PC-9 (cell line): ENCODE measurements at places on chromosomes 11 and 22.

DNA sequence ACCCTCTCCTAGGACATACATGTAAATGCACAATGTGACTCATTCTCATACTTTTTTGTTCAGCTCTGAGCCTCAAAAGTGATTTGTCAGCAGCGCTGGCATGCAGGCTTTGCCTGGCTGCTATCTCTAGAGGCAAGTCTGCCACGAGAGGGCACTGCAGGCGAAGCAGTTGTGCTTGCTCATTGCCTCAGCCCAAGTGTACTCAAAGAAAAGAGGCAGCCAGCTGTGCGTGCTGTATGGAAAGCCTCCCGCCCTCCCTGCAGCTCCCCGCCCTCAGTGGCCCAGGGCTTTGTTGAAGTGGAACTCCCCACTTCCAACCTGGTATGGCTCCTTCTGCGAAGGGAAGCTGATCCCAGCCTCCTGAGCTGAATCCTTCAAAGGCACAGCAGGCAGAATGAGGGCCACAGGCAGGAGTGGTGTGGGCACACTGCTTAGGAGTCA lies 16.3 kb downstream of the SDHAF2 start:
- DNase-seq, result peak; percentile 82

DNA sequence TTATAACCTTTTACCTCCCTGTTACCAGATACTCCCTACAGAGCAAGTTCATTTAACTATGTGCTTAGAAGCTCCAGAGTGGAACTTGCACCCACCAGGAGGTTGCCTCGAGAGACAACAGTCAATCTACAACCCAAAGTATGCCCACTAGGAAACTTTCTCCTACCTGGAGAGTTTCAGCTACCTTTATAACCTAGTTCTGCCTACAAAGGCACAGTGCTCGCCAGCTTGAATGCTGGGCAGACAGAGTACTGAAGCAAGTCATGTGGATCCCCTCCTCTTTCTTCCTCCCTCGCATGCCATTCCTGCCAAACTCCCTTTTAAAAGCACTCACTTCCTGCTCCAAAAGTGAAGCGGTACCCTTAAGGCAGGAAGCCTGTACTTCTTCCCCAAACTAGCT lies 258.9 kb downstream of the SWAP70 start:
- no peak for DNase-seq

DNA sequence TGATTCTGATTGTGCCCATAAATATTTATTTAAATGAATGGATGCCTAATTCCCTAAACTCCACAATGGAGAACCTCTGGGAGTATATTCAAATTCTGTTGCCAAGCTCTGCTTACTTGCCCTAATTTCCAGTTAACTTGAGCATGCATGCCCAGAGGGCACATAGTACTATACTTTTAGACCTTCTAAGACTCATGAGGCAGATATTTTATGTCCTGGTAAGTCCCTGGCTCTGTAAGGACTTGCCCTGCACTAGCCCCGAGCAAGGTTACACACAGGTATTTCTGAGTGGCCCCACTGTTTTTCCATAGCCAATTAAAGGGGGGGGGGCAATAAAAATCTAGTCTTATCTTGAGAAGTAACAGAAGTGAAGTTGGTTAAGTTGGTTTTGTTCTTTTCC lies 21.1 kb upstream of the CAPRIN1 start:
- no peak for DNase-seq

- no peak for DNase-seq
Observed at GRCh38 chr22:41368543-41369423, 13.0 kb upstream of the TEF start.

- DNase-seq, result no peak
Observed at GRCh38 chr22:45006111-45006963, 3.5 kb downstream of the PHF21B start.

- DNase-seq, result no peak
Observed at GRCh38 chr11:12698048-12698447, 23.8 kb downstream of the TEAD1 start.

GRCh38 chr11:1891831-1892115 lies at the start of gene PRR33:
PRR33 (minus strand) TSS chr11:1891895; CDS start chr11:1890584, 1,311 bp downstream.
- no peak for DNase-seq

GRCh38 chr22:29679316-29679715 lies 40.5 kb upstream of the CABP7 start:
- no peak for DNase-seq

- peak; percentile 24 for DNase-seq
Observed at GRCh38 chr11:71452199-71453036, 585 bp upstream of the NADSYN1 start.

- no peak for DNase-seq
Observed at GRCh38 chr11:856397-856796, 13.7 kb downstream of the TSPAN4 start.

GRCh38 chr11:19827399-19828135 lies 114.9 kb downstream of the NAV2 start:
- DNase-seq, result no peak

DNA sequence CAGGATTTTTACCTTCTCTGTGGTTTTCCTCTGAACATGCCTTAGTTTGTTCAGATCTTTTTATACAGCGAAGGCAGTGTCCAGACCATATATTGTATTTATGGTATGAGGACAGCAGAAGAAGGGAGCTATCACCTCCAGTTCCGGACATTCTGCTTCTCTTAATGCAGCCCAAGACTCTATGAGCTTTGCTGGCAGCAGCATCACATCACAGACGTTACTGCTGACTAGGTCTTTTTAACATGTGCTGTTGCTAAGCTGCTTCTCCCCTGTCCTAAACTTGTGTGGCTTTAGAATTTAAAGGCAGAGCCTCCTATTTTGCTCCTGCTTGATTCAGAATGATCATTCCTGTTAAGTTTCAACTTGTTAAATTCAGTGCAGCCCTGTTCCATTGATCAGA lies 13.4 kb downstream of the MICAL2 start:
- no peak for DNase-seq

- no peak for DNase-seq
Observed at GRCh38 chr11:130436171-130436570, 7.8 kb upstream of the ADAMTS8 start.

GRCh38 chr11:6402561-6402981 lies 12.3 kb downstream of the SMPD1 start:
- no peak for DNase-seq

DNA sequence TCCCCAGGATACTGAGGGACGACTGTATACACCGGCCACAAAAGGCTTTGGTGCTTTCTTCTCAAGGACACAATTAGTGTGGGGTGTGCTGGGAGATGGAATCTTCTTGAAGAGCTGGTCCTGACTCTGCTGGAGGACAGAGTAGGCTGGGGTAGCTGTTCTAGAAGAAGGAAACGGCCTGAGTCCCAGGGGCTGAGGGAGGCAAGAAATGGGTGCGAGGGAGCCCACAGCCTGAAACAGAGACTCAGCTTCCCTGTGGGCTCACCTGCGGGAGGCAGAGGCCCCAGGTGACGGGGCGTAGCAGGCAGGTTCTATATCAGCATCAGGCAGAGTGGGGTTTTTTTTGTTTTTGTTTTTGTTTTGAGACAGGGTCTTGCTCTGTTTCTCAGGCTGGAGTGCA lies 36.6 kb downstream of the PARVG start:
- DNase-seq, result no peak

- no peak for DNase-seq
Observed at GRCh38 chr11:62715150-62716130, 8.0 kb downstream of the GNG3 start.

DNA sequence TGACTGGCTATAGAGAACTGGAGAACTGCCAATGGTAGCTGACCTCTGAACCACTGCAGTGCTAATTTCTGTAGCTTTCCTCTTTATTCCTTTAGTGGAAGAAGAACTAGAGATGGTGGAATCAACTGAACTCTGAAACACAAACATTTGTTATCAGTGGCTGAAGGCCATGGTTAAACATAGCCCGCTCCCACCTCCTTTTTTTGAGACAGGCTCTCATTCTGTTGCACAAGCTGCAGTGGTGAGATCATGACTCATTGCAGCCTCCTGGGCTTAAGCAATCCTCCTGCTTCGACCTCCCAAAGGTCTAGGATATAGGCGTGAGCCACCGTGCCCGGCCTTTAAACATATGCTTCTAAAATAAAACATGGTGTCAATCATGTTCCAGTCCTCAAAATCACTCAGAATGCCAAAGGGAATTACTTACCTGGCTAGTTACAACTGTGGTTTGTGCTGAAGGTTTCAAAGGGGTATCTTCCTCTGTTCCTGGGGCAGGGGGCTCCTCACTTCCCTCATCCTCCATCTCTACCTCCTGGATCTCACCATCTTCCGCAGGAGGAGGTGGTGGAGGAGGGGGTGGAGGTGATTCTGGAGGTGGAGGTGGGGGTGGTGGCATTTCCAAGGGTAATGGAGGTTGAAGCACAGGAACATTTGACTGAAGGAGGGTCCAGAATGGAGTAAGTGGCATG lies 9.0 kb upstream of the AGBL2 start:
- DNase-seq, result peak; percentile 68

- DNase-seq, result no peak
Observed at GRCh38 chr11:67082071-67082791, 25.6 kb downstream of the RHOD start.

DNA sequence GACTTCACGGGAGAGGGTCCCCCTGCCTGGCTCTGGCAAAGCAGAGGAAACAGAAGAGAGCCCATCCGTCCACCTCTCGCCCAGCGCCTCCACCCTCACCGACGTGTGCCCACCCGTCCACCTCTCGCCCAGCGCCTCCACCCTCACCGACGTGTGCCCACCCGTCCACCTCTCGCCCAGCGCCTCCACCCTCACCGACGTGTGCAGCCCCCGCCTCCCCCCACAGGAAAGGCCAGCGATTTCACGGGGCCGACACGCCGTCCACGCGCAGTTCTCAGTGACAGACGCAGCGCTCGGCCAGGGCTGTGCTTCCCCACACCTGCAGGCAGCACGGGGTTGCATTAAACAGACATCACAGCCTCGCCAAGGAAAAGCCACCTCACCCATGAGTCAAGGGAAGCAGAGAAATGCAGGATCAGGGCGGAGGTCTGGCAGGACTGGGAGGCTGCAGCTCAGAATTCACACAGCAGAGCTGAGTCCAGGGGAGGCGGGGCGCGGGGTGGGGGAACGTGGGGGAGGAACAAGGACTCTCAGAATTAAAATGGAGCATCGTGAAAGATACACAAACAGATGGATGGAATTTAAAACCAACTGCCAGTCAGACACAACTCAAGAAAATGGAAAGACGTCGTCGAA lies 377.7 kb downstream of the BRD1 start:
- no peak for DNase-seq

DNA sequence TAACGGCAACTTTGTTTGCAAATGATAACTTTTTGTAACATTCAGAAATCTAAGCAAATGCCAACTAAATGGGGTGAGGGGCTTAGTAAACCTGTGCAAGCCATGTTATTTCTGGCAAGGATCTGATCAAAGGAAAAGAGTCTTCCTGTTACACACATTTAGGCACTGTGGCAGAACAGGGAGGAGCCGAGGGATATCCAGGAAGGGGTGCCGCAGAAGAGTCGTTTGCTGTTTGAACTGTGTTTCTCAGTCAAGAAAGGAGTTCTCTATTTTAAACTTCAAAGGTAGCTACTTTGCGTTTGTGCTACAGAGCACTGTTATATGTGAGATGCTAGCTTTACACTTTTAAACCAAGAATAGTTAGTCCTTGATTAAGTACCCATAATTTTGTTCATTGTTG lies 175.5 kb downstream of the ETS1 start:
- DNase-seq, result no peak

GRCh38 chr22:49923445-49923844 lies 5.0 kb downstream of the CRELD2 start:
- no peak for DNase-seq

GRCh38 chr11:1443737-1444136 lies 42.8 kb downstream of the MOB2 start:
- no peak for DNase-seq

GRCh38 chr11:35765211-35765610 lies 102.6 kb downstream of the TRIM44 start:
- no peak for DNase-seq

DNA sequence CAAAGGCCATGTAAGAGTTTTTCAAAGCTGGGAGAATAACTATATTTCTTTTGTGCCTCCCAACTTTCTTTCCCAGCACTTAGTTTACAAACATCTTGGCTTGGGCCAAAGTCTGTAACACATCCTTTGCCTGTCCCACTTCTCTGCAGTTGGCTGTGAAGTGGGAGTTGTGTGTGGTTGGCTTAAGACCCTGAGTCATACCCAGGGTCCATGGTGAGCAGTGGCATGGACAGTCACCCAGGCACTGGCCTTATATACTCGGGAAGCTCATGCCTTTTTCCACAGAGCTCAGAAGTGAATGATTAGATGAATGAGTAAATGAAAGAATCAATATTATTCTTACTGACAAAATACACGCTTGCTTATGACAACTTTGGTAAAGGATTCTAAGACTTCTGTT lies 231.4 kb downstream of the BLID start:
- DNase-seq, result no peak

DNA sequence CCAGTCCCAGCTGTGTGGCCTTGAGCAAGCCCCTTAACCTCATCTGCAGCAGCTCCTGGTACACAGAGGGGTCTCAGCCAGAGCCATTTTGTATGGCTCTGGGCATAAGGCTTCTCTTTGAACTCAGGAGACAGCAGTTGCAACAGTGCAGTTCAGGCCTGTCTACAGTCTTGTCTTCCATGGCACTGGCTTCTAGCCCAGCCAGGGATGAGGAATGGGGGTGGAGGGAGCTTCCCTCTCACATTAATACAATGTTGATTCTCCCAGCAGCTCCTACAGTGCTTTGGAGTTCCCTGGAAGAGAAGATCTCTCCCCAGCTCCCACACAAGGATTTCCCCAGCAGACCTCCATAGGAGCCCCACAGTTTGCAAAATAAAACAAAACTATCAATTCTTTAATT lies 350.2 kb downstream of the BUD13 start:
- no peak for DNase-seq

GRCh38 chr22:43391306-43391705 lies 20.5 kb upstream of the MPPED1 start:
- no peak for DNase-seq

- no peak for DNase-seq
Observed at GRCh38 chr11:69660001-69660500, 15.1 kb downstream of the LTO1 start.

DNA sequence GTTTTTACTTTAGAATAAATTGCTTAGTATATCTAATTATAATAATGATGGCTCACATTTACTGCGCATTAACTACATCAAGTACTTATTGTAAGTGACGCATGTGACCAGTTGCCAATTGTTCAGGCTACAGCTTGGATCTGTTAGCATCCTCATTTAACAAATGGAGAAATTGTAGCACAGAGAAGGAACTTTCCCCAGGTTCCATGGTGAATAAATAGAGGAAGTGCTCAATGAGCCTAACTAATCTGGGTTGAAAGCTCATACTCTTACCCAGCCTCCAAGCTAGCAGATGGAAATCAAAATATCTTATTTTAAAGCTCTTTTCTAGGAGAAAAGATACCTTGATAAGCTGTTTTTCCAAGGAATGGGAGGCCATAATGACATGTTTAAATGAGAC lies 19.8 kb downstream of the MMP27 start:
- no peak for DNase-seq

GRCh38 chr11:8354622-8355415 lies 91.1 kb upstream of the LMO1 start:
- peak; percentile 26 for DNase-seq

GRCh38 chr11:64996710-64997380 lies at the start of gene BATF2:
BATF2 (minus strand) TSS chr11:64996971; CDS start chr11:64996914, 57 bp downstream.
- peak; percentile 62 for DNase-seq
